T-cell (primary cell): ENCODE measurements at places on chromosomes 4 and X. TPM values are rescaled to one million over a fixed set of nuclear protein-coding genes. Genes with fewer than 3 reads are reported as not detected.

LRIT3 gene
- 0.26 TPM for total RNA-seq

FAM236B gene
- not detected for total RNA-seq

CTAG1B gene
- not detected for total RNA-seq

TMPRSS11F gene
- not detected for total RNA-seq

CLDN22 gene
- total RNA-seq = not detected

CT45A5 gene
- total RNA-seq = not detected

TBC1D8B gene
- 0.35 TPM for total RNA-seq

AREG gene
- total RNA-seq = 0.59 TPM

DRP2 gene
- 0.13 TPM for total RNA-seq

XAGE1A gene
- total RNA-seq = not detected

EGFL6 gene
- total RNA-seq = not detected

NSUN7 gene
- total RNA-seq = 0.73 TPM

SYNPO2 gene
- 0.28 TPM for total RNA-seq

SMIM10 gene
- not detected for total RNA-seq

DLG3 gene
- 13.1 TPM for total RNA-seq

DMP1 gene
- not detected for total RNA-seq

FDCSP gene
- not detected for total RNA-seq
